COR-L47 (cell line): ENCODE measurements at places on chromosomes 4 and X.

DNA sequence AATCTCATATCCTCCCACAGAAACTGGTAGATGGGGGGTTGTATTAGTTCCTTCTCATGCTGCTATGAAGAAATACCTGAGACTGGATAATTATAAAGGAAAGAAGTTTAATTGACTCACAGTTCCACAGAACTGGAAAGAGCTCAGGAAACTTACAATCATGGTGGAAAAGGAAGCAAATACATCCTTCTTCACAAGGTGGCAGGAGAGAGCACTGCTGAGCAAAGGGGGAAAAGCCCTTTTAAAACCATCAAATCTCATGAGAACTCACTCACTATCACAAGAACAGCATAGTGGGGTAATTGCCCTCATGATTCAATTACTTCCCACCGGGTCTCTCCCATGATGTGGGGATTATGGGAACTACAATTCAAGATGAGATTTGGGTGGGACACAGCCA, 250.5 kb upstream of the GPRIN3 start:
- DNase-seq: peak; percentile 7

DNA sequence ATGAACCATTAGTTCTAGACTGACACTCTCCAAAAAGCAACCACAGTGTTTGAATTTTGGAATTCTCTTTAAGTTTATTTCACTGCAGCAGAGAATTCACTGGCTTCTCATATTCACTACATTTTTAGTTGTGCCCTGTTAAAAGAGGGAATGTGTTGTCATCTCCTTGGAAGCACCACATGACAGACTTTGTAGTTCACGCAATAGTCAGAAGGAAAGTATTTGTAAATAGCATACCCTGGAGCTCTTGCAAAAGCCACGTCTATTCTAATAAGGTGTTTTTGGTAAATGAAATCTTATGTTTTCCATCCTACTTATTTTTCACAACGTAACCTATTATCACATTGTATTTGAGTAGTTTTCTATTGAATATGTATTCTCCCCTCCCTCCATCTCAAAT, 25.8 kb downstream of the DOCK11 start:
- DNase-seq: no peak

DNA sequence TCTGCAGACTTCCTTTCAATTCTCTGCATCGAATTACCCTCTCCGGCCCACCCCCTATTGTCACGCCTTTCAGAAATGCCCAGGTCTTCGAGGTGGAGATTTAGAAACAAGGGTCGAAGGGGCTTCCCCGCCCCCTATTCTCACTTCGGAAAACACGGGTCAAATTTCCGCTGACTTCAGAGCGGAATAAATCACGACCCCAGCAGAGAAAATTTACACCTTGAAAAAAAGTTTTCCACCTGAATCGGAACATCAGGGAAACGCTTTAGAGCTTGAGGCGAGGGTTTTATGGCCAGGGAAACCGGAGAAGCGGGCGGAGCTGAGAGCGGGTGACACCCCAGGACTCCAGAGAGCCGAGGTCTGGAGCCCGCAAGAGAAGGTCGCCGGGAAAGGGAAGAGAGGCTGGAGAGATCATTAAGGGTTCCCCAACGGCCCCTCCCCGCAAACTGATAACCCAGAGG, 1.6 kb downstream of the SHISA3 start:
- DNase-seq: no peak

DNA sequence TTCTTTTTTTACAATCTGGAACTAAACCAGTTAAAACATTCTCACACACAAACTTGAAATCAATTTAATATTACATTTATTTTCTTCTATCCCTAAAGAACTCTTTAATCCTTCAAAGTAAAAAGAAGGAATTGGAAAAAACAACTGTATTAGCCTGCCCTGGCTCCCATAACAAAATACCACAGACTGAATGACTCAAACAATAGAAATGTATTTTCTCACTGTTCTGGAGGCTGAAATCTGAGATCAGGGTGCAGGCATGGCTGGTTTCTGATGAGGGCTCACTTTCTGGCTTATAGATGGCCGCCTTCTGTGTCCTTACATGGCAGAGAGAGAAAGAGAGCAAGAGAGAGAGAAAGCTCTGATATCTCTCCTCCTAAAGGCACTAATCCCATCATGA, 149.4 kb downstream of the PDGFRA start:
- no peak for DNase-seq

- no peak for DNase-seq
These were observed 199.0 kb upstream of the DDX53 start for GRCh38 chrX:22800806-22801205.

GRCh38 chrX:97858592-97858991, 974.9 kb downstream of the RPA4 start:
- no peak for DNase-seq

DNA sequence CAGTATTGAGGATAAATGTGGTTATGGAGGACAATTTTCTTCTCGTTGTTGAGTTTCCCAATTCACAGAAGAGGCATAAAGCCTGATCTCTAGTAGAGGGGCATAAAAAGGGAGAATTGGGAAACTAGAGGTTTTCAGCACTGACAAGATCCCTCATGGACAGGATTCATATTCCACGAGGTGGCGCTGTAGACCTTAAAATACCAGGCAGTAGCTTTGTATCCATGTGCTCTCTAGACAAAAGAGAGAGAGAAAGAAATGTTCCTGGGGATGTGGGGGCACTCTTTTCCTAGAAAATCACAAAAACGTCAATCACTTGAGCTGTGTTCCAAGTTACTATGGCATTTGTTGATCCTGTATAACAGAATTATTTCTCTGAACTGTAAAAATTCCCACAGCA, 128.3 kb downstream of the MAGEE1 start:
- peak; percentile 3 for DNase-seq
